ENCODE measurements at places on chromosomes 12 and 14.

DNA sequence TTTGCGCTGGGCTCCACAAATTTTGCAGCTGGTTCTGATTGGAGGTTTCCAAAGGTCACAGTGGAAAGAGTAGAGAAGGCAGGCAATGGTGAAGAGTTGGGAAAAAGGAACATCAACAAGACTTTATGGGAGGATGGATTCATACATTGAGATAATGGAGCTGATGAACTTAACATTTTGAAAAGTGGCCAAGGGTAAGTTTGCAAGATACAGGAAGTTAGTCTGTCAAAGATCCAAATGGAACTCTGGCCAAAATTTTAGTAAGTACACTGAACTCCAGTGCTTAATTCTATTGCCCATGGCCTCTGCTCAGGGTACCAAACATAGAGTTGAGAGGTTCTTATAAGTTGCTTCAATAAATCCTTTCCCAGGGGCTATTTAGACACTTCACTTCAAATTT, 15.6 kb downstream of the CCER1 start:
- DNase-seq = no peak

GRCh38 chr12:95989504-95990123, 6.5 kb downstream of the HAL start:
- no peak for DNase-seq

DNA sequence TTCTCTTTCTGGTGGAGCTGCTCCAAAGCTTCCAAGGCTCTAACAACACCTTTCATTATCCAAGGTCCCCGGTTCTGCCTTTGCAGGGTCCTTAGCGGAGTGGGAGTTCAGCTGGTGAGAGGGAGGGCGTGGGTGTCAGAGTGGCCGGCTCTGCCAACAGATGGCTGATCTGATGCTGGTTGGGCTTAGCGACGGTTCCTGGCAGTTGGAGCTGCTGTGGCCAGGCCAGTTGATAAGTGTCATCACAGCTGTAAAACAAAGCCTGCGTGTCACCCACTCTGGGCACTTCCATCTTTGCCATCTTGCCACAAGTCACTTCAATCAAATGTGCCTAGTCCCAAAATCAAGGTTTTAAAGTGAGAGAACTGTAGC, 36.3 kb downstream of the RIN3 start:
- peak; percentile 79 for DNase-seq

DNA sequence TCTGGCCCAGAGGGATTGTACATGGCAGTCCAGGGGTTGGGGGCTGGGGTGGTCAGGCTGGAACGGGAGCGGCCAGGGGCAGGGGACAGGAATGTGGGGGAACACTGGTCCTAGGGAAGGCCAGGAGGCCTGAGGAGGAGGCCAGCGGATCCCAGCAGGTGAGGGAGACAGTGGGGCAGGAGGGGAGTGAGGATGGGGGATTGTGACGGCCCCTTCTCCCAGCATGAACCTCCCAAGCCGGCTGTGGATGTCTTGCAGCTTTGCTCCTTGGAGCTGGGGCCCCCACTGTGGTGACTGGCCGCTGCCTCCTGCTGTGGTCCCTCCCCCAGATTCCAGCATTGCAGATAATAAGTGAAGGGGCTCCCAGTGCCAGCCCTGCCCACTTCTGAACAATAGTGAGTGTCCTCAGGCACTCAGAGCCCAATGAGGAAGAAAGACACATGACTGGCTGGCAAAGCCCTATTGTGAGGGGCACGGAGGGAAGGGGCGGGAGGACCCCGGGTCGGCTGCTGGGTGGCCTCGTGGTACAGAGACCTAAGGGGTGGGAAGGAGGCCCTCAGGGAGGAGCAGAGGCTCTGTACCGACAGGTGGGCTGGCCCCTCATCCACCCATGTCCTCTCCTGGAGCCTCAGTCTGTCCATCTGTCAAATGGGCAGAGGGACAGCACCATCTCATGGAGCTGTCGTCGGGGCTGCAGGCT, 215.0 kb downstream of the KIF26A start:
- DNase-seq = no peak
